GF-D8 (cell line): ENCODE measurements at places on chromosomes 12 and 14.

GRCh38 chr14:105261781-105262180 is 13.4 kb downstream of the BTBD6 start:
- no peak for DNase-seq

DNA sequence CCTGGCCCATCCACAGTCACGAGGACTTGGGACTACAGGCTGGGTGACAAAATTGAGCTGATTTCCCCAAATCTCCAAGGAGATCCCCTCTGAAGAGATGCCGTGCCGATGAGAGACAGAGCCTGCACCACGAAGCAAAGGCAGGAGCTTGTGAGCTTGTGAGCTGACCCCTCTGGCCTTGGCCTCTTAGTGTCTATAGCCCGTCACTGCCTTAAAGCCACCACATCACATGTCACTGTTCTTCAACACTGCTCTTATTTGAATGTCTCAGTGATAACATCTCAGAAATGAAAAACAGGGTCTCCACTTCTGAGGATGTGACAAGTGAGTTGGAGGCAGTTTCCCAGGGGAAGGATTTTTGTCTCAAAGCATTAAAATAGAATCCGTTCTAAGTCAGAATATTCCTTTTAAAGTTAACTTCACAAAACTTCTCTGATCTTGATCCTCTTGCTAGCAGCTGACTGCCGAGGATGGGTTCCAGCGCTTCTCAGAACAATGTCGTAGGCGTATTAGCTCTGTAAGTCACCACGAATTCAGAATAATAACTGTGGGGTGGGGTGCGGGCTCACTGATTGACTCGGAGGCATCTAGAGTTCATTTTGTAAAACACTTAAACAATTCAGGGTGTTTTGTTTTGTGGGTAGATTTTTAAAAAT is 37.5 kb downstream of the CHST11 start:
- no peak for DNase-seq

GRCh38 chr14:85112762-85113161 is 417.2 kb upstream of the FLRT2 start:
- no peak for DNase-seq

- DNase-seq = no peak
These were observed 493.6 kb downstream of the PCNX1 start for GRCh38 chr14:71400871-71401321.
